Glomerular endothelial cell (primary cell): ENCODE measurements at places on chromosomes 6 and 20. TPM values are rescaled to one million over a fixed set of nuclear protein-coding genes. Genes with fewer than 3 reads are reported as not detected.

The GUCA1A gene
- total RNA-seq: 0.35 TPM in 1 of 2 replicates, not detected in the other

- no peak for DNase-seq
Measured at GRCh38 chr20:17816804-17817587, 117.2 kb downstream of the BANF2 start.

The STMND1 gene
- not detected in 2 replicates for total RNA-seq

The PLN gene
- total RNA-seq: 0.18 TPM in 1 of 2 replicates, not detected in the other

DNA sequence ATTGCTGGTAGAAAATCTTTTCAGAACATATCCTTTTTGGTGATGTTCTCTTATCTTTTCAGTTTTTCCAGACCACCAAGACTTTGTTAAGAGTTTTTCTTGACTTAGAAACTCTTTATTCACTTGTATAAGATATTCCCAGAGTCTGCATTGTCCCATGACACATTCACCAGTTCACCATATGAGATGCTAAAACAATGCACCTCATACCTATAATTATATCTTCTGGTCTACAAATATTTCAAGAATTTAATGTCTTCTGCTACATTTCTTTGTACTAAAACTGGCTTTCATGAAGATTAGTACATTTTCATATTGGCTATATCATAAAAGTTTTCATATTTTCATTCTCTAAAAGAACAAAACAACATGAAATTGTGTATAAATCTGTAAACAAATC lies 111.3 kb downstream of the ADGRG6 start:
- DNase-seq: no peak

GRCh38 chr6:32163559-32164258 lies 686 bp upstream of the EGFL8 start:
- DNase-seq: no peak

GRCh38 chr6:90385759-90386313 lies 89.2 kb upstream of the BACH2 start:
- DNase-seq: no peak

The FNDC11 gene
- total RNA-seq: 0.44 and 0.99 TPM in 2 replicates
